Large intestine (tissue), 12 donors: ENCODE measurements at places on chromosomes 16 and 17. TPM values are rescaled to one million over a fixed set of nuclear protein-coding genes. Genes with fewer than 3 reads are reported as not detected.
A peak's percentile ranks its signal among the peaks of the same experiment; 100 is the strongest.

DNA sequence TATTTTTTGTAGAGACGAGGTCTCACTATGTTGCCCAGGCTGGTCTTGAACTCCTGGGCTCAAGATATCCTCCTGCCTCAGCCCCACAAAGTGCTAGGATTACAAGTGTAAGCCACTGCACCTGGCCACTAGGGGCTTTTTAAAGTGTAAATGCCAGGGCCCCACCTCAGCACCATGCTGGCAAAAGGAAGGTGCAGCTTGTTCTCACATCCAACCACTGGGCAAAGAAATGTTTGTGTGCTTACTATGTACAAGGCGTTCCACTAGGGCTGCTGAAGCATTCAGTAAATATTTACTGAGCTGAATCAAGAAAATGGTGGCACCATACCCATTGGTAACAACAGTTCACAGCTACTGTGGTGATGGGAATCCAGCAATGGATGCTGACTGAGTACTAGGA is 22.6 kb downstream of the COG1 start:
- no peak for DNase-seq

GRCh38 chr17:19398301-19399181 is 11.6 kb upstream of the MFAP4 start:
- DNase-seq: peak; percentile 64

DNA sequence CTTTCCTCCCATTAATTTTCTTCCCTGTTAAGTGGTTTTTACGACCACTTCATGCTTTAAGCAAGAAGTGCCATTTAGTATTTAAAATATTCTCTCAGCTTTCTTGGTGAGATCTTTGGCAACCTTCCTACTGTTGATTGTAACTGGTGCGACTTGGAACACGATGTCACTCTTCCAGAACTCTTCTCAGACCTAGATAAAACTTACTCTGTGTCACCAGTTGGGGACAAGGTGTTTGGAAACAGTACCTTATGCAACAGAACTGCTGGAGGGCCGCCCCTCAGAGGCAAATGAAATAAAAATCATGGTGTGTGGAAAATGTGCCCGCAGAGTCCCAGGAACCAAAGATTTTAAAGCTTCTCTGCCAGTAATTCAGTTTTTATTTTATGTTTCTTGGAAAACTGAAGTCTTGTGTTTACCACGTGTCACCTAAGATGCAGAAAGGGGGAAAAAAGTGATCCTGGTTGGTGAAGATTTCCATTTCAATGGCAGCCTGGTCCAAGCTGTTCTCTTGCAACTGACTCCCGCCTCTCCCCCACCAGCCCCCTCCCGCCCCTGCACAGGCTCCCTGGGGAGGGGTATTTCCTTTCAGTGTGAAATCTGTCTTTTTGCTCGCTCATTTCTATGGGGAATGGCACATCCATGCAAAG is 7.2 kb upstream of the HSD11B2 start:
- DNase-seq: no peak

GRCh38 chr16:56422896-56423441 is 2.4 kb downstream of the AMFR start:
- DNase-seq: no peak

GRCh38 chr17:1789936-1790335 is 28.1 kb downstream of the SERPINF1 start:
- DNase-seq: no peak

- DNase-seq: no peak
These were observed 540 bp downstream of the MFSD11 start for GRCh38 chr17:76738468-76738850.

DNA sequence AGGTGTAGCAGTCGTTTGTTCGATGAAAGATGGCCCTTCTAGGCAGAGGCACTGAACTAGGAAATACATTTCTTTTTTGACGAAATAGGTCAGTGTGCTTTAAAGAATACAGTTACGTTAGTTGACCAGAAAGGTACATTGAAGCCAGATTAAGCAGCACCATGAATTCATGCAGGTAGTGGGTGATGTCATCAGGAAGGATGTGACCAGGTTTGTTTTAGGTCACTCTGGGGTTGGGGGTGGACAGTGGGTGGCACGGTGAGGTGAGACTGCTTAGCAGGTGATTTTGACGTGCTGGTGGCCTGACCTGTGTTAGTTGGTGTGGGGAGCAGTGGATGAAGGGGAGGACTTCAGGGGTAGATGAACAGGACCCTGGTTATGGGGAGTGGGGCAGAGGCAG is 3.6 kb downstream of the INO80E start:
- DNase-seq: no peak

DNA sequence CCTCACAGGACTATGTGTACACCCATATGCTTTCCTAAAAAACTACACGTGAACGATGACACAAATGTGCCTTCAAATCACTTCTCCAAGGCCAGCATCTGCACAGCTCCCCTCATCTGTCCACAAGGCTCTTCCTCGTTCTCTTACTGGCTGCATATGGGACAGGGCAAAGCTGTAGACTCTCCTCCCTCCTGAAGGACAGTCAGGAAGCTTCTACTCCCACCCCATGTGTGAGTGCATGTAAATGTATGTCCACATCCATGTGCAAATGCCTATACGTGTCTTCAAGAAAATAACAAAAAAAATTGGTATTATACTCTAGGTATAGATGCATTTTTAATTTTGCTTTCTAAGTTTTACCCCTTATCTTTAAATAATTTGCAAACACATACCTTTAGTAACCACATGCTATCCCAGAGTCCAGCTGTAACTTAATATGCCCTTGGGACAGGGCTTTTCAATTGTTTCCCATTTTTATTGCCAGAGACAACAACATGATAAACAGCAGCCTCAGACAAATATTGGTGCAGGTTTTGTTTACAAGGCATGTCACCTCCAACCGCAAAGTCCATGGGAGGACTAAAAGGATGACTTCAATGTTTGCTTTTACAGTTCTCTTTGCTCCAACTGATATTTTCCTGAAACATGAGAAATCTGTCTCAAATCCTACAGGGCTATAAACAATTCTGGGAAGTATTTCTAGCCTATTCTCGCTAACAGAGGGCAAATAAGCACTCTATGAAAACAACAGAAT is 31.6 kb upstream of the FAAP100 start:
- no peak for DNase-seq

DNA sequence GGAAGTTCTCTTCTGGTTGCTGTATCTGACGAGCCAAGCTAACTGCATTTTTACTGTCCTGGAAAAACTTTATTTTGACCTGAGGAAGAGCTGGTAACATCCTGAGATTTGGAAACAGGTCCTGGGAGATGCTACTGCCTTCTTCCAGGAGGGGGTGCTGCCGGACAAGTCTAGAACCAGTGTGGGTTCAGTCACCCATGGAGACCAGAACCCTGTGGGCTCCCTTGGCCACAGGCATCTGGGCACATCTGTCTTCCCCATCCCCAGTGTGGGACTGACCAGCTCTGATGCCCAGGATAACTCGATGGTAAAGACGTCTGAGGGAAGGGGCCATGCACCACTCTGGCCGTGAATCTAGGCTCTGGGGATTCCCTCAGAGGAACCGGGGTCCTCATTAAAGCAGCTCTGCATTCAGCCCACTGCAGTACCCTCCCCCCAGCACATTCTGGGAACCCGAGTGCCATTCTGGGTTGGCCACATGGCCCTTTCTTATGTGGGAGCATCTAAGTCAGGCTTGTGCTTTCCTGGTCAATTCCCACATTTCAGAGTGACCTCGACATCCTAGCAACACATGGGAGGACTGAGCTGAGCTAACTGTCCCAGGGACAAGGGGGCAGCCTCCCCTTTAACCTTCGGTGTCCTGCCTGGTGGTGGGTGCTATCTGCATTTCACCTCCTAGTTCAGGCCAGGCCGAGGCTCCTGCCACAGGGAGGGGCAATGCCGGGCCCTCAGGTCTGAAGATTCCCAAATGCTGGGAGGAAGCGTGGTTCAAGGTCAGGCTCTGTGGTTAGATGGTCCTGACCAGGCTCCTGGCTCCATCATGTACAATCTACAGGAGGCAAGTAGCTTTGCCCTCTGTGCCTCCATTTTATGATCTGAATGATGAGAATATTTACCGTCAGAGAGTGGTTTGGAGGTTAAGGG is 6.4 kb downstream of the C16orf86 start:
- DNase-seq: no peak

DNA sequence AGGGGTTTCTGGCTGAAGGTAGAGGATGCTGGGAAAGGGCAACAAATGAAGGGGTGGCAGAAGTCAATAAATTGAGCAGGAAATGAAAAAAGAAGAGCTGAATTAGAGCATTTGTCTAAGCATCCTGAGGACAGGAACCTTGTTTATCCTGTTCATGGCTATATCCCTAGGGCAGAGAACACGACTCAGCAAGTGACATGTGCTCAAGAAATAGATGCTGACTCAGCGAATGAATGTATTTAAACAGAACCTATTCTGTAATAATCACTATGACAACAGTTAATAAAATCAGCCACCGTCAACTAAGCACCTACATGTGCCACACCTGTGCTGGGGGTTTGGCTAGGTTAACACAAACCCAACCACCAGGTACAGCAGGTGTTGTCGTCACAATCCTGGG is 80.3 kb downstream of the CDK5R1 start:
- DNase-seq: no peak

DNA sequence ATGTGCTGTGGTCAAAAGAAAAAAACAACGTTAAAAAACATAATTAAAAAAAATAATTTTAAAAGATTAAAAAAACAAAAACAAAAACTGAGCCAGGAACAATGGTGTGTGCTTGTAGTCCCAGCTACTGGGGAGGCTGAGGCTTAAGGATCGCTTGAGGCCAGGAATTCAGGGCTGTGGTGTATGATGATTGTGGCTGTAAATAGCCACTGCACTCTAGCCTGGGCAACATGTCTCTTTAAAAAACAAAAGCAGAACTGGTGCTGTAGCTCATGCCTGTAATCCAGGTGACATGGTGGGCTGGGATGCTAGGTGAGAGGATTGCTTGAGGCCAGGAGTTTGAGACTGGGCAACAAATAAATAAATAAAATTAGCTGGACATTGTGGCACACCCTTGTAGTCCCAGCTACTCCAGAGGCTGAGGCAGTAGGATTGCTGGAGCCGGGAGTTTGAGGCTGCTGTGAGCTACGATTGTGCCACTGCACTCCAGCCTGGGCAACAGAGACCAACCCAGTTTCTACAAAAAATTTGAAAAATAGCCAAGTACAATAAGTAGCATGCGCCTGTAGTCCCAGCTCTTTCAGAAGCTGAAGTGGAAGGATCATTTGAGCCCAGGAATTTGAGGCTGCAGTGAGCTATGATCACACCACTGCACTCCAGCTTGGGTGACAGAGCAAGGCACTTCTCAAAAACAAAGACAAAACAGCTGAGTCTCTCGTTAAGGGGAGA is 43.6 kb downstream of the NFATC3 start:
- no peak for DNase-seq

- no peak for DNase-seq
These were observed 15.9 kb upstream of the CYTH1 start for GRCh38 chr17:78797691-78798585.

DNA sequence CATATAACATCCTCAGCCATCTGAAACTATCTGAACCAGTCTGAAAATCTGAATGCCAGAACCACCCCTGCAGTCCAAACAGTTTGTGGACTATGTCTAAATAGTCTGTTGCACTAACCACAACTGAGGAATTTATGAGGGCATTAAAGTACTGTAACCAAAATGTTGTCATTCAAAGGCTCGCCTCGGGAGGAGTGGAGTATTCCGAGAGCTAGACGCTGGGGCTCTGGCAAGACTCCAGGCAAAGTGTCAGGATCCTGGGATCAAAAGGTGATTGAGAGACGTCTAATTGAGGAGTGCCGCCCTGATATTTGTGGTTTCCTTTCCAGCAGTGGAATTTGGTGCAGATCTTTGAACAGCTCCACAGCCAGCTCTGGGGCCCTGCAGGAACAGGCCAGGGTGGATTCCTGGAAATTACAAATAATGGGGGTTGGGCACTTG is 142.9 kb upstream of the MYOCD start:
- DNase-seq: no peak

DNA sequence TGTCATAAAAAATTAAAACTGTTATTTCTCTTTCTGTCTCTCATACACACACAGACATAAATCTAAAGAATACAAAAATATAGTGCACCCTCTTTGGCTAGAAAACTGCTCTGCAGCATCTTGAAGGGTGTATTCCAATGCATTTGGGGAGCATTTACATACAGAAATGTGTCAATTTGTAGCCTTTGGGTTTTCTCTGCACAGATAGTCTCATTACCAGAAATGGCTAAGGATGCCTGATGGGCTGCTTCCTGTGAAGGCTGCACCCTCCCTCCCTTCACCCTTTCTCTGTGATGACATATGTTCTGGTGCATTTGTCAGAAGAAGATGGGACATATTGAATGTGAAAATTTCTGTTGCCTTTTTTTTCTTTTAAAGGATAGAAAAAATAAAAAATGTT is 1239.3 kb downstream of the CDH11 start:
- no peak for DNase-seq

Gene KRTAP3-1
- not detected for polyA plus RNA-seq

Gene CIBAR2
- polyA plus RNA-seq: 0.30 TPM

Gene ITGB3
- polyA plus RNA-seq: 5.6 TPM
